ENCODE measurements at places on chromosomes 7 and 10. TPM values are rescaled to one million over a fixed set of nuclear protein-coding genes. Genes with fewer than 3 reads are reported as not detected.

- DNase-seq: no peak
These were observed 121.3 kb downstream of the PPP1R9A start for GRCh38 chr7:95028683-95029082.

GRCh38 chr10:48791267-48791928 is 106.7 kb downstream of the WDFY4 start:
- DNase-seq: no peak

- DNase-seq: no peak
These were observed 172.5 kb downstream of the SORCS1 start for GRCh38 chr10:106992055-106992454.

DNA sequence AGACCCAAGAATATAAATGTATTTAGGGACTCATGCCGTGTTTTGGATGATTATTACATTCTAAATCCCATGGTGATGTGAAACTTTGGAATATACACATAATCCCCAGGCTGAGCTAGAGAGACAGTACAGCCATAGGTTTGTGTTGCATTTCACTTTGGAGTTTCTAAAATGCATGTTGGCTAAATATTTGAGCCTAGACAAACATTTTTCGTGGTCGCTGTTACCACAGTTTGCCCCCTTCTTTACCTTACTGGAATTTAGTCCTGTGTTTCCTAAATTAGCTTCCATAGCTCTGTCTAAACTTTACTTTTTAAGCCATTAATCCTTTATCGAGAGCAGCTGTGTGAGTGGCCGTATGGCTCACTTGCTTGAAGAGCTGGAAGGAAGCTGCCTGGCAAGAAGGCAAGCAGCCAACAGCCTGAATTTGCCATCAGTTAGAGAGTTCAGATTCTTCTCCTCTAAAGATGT is 192.0 kb downstream of the BICC1 start:
- DNase-seq: peak; percentile 76

GRCh38 chr10:26407406-26407969 is 30.7 kb upstream of the APBB1IP start:
- DNase-seq: no peak

CCSER2 gene
- 30.1 TPM for total RNA-seq

CRYGN gene
- not detected for total RNA-seq

CLRN3 gene
- not detected for total RNA-seq

GPR158 gene
- not detected for total RNA-seq
